ENCODE measurements at places on chromosomes 2 and 18.

DNA sequence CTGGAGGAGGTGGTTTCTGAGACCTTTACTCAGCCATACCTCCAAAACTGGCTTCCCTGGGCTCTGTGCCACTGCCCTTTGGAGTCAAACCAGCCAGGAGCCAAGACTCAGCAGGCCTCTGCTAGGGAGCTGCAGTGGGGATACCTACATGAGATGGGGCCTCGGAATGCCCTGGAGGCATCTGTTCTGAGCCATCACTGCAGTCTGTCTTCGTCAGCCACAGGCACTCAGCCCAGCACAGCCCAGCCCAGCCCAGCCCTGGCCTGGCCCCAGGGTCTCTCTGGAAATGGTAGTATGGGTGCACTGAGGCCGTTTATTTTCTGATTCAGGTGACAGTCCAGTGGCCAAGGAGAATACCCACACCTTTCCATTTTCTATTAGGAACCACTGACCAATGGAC is 209.8 kb downstream of the CELF4 start:
- DNase-seq: no peak

GRCh38 chr2:65450393-65450792 is 18.0 kb upstream of the SPRED2 start:
- no peak for DNase-seq

GRCh38 chr2:62056341-62056740 is 139.6 kb upstream of the B3GNT2 start:
- DNase-seq: no peak

DNA sequence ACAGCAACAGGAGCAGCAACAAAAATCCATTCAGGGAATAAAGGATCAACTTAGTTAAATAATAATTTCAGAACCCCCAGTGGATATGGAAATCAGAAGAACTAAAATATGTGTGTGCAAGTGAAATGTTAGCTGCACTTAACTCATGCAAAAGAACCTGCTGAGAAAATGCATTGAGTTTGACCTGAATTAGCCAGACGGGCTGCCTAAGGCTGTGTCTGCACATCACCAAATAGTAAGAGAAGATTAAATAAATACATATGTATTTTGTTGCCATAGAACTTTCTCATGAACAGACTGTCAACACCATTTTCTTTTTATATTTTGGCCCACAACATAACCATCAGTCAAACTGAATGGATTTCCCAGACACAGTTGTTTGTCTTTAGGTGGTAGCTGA is 262.0 kb upstream of the PIK3C3 start:
- DNase-seq: no peak

GRCh38 chr18:38241216-38241615 is 675.6 kb upstream of the CELF4 start:
- DNase-seq: no peak

DNA sequence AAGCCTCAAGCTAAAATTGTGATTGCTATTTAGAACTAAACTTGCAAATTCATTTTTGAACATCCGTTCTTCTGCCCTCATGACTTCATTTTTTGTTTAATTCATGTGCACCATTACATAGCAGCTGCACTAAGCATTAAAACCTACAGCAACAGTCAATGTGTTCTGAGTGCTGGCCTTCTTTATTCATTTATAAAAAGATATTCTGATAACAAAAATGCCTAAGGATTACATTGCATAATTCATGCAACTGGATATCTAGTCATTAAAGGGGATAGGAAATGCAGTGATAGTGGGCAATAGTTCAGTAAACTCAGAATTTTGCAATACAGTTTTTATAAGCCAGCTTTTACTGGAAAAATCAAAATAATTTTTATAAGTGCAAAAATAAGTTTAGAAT is 294.4 kb upstream of the EPC2 start:
- no peak for DNase-seq

DNA sequence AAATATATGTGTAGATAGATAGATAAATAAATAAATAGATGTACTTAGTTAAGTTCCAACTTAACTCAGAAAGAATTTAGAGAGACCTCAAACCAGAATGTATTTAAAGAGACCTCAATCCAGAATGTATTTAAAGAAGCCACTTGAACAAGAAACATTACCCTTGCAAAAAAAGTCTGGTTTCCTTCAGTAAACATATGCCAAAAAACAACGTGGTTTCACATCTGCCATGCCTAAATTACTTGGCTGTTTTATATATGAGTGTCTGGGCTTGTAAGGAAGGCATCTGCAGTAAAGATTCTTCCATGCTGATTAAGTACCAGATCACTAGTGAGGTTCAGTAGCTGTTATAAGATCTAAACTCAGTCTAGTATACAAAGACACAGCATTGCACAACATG is 29.1 kb upstream of the RPE start:
- no peak for DNase-seq

- no peak for DNase-seq
Observed at GRCh38 chr2:11726384-11726783, 20.0 kb upstream of the LPIN1 start.

GRCh38 chr2:208984376-208985090 is 439.3 kb upstream of the MAP2 start:
- no peak for DNase-seq

GRCh38 chr2:235674146-235674545 is 180.3 kb downstream of the AGAP1 start:
- no peak for DNase-seq

- no peak for DNase-seq
Observed at GRCh38 chr2:26245810-26246209, 1.1 kb downstream of the HADHB start.

DNA sequence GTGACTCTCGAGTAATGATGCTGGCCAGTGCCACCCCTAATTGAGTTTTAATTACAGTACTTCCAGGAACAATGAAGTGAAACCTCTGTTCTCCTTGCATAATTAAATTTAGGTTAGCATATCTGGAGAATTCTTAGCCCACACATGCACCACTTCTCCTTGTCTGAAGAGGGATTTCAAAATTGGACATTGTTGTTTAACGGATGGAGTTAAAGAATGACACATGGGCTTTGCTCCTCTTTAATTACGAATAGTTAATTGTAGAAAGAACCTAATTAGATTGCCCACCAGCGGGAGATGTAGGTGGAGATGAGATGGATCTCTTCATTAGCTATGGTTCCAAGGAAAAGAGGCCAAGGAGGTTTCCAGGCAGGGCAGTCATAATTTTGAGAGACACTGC is 33.1 kb upstream of the EN1 start:
- no peak for DNase-seq

- DNase-seq: no peak
Observed at GRCh38 chr2:168751104-168751740, 51.2 kb upstream of the NOSTRIN start.

GRCh38 chr2:15673919-15674636 is 82.4 kb downstream of the DDX1 start:
- DNase-seq: no peak

GRCh38 chr2:120204022-120204405 is 19.2 kb downstream of the TMEM185B start:
- no peak for DNase-seq

DNA sequence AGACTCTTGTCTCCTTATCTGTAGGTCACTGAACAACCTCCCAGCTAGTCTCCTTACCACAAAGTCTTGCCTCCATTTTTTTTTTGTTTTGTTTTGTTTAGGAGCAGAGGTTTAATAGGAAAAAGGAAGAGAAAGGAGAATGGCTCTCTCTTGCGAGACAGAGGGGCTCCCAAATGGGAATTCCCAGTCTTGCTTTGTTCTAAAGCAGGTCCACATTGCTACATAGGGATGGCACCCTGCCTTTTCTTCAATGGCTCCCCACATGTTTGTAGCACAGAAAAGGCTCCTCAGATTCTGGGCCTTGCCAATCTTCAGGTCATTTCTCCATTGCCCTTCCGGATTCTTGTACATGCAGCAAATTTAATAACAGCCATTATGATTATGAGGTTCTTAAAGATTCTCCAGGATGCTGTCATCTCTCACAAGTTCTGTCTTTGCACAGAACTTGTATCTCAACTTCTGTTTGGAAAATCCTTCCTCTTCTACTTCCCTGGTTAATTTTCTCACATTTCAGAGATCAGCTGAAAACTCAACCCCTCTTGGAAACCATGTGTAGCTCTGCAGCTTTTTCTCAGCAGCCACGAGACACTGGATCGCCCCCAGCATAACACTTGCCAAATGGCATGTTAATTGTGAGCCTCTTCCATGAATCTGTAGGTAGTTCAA is 23.6 kb downstream of the IL1F10 start:
- DNase-seq: no peak

DNA sequence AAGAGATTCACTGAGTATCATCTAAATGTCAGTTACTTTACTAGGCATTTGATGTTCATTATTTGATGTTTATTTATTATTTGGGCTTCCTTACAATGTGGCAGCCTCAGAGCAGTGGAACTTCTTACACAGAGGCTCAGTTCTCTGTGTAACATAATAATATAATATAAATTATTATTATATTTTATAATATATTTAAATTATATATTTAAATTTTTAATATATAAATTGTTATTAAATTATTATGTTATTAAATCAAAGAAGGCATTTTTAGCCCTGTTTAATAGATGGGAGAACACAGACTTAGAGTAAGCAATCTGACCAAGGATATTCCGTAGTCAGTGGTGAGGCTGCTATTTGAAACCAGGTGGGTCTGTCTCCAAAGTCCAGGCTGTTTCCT is 315.3 kb upstream of the SKOR2 start:
- DNase-seq: no peak

DNA sequence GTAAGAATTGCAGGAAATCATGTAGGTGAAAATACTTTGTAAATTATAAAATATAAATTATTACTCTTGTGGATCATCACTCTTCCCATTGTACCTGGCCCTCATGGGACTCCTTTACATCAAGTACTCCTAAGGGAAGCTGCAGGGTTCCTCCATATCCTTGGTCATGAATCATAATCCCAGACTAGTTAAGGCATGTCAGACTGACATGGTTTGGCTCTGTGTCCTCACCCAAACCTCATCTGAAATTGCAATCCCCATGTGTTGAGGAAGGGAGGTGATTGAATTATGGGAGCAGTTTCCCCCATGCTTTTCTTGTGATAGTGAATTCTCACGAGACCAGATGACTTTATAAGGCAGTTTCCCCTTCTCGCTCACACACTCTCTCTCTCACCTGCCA is 77.1 kb downstream of the CMPK2 start:
- no peak for DNase-seq

DNA sequence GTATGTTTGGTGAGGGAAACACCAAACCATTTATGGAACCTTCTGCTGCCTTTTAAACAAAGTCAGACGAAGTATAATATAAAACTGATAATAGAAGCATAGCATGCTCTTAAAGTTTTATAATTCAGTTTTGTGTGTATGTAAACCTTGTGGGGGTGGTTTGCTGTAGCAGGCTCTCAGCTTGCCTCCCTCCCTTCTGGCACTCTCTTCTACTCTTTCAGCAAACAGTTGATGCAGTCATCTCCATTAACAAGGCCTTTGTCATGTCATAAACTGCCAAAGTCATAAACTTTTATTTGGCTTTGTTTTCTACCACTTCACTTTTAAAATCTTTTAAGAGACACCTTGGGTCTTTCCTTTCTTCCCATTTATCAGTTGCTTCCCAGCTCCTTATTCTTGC is 448.2 kb upstream of the SETBP1 start:
- no peak for DNase-seq

DNA sequence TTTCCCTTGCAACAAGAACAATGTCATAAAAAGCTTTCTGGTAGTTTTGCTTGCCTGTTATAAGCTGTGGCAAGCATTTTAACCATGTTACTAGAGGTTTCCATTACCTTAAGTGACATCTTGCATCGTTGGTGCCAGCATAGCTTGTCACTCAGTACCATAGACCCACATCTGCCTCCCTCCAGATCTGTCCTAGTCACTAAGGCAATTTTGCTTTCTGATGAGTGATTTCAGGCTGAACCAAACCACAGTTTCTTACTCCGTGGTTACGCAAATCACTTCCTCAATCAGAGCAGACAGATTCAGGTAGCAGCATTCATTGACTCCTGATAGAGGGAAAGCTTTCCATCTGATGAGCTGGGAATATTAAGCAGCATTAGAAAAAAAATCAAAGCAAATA is 1057.5 kb upstream of the FAM98A start:
- no peak for DNase-seq

DNA sequence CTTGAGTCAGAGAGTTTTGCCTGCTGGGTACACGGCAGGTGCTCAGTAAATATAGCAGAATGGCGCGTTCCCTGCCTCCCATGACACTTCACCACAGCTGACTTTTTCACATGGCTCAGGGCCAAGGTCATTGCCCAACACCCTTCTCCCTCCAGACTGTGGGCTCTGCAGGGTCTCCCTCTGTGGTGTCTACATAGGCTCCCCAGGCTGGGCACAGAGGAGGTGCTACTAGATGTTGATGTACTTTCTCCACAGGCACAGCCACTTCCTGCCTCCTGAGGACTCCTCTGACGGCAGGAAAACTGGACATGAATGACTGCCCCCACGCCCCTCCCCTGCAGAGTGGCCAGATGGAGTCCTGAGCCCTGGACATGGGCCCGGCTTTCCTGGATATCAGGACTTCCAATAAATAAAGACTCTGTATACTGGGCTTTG is 4.2 kb downstream of the CHCHD5 start:
- no peak for DNase-seq

GRCh38 chr2:14720319-14720718 is 87.8 kb downstream of the LRATD1 start:
- DNase-seq: no peak

- DNase-seq: no peak
Observed at GRCh38 chr18:52936931-52937330, 596.9 kb downstream of the DCC start.

GRCh38 chr2:219632760-219633105 is 5.3 kb downstream of the SLC4A3 start:
- DNase-seq: no peak

- DNase-seq: no peak
Observed at GRCh38 chr2:218734190-218734975, 23.7 kb downstream of the TTLL4 start.

DNA sequence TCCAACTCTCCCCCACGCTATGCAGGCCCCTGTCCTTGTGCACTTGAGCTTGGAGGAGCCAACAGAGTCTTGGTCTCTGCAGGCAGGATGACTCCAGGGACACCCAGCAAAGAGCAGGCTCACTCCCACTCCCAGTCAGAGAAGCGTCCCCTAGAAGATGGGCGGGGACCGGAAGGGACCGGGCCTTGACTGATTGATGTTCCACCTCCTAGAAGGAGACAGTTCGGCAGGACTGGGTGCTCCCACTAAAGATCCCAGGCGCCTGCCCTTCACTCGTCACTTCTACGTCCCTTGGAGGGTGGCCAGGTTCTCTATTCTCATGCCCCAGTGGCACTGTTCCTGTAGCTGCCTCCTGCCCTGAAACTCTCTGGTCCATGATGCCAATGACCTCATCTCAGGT is 3.2 kb upstream of the SP100 start:
- DNase-seq: no peak

GRCh38 chr18:32389858-32390257 is 80.8 kb downstream of the GAREM1 start:
- no peak for DNase-seq

Measured in hippocampal formation (tissue), 2 donors.